ENCODE measurements at places on chromosomes 2 and 18. TPM values are rescaled to one million over a fixed set of nuclear protein-coding genes. Genes with fewer than 3 reads are reported as not detected.

Gene HOXD9
- not detected for total RNA-seq

Gene TRIM54
- 0.09 TPM for total RNA-seq

Gene POTEC
- total RNA-seq: not detected

Gene TEX44
- total RNA-seq: not detected

Gene STON1
- 1.3 TPM for total RNA-seq

Gene CNGA3
- not detected for total RNA-seq

Gene DCDC2C
- total RNA-seq: not detected

Gene FSHR
- not detected for total RNA-seq

Gene CD8A
- total RNA-seq: 1.1 TPM

- DNase-seq: no peak
Observed at GRCh38 chr2:33022989-33023727, 76.4 kb downstream of the LTBP1 start.

- DNase-seq: no peak
Observed at GRCh38 chr2:55733335-55733734, 39.7 kb upstream of the PNPT1 start.

GRCh38 chr2:234579231-234579962 lies 82.5 kb upstream of the ARL4C start:
- no peak for DNase-seq

DNA sequence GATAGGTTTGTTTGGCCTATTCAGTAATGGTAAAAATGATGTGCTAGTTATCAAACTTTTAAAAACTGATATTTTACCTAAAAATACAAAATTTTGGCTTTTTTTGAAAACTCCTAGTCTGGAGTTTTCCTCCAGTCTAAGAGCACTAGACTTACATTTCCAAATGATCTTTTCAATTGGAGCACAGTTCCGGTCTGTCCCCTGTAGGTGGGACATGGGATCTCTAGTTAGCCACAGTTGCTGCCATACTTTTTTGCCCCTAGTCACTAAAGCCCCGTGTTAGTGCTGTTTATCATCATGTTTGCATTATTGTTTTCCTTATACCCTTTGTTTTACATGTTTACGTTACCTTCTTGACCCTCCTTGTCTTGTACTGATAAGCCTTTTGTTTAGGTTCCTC lies 52.4 kb downstream of the RELCH start:
- no peak for DNase-seq

GRCh38 chr18:26562568-26562967 lies 14.2 kb upstream of the KCTD1 start:
- DNase-seq: no peak

DNA sequence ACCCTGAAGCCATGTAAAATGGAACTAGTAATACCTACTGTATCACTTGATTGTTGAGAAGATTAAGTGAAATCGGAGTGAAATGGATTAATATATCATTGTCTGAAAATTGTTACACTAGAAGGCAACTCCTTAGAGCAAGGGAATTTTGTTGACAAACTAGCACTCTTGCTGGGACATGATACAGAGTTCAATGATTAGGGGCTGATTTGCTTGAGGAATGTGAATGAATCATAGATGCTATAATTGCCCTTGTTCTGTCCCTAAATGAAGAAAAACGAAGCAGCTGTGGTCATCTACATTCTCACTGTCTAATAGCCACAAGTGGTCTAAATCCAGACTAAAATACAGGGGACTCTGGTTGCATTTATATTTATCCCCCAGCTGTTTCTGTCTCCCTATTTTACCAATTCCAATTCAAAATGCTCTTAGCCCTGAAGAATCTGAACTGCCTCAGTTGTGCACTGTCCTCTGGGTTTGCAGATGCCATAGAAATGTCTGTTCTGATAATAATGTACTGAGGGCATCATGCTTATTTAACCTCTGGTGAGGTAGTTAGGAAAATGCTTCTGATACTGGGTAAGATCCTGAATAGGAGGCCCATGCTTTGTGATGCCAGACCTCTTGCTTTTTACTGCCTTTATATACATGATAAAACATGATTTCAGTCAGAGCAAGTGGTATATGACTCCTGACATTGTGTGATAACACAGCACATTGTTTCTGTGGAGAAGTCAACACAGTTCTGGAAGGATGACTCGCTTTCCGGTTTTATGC lies 382.1 kb downstream of the NRXN1 start:
- DNase-seq: no peak

All from activated CD4-positive, alpha-beta T cell treated with anti-CD3 and anti-CD28 coated beads for 36 hours (primary cell).